GDM1 (cell line): ENCODE measurements at places on chromosomes 11 and 22.

GRCh38 chr11:45806937-45807791, 2.2 kb downstream of the SLC35C1 start:
- DNase-seq: no peak

- DNase-seq: no peak
Measured at GRCh38 chr11:11229647-11230046, 123.4 kb downstream of the CSNK2A3 start.

GRCh38 chr11:27234961-27235360, 128.1 kb downstream of the CCDC34 start:
- no peak for DNase-seq

GRCh38 chr22:50625131-50625567, 2.8 kb downstream of the ARSA start:
- no peak for DNase-seq

- DNase-seq: no peak
Measured at GRCh38 chr22:47196166-47196849, 433.9 kb downstream of the TBC1D22A start.

DNA sequence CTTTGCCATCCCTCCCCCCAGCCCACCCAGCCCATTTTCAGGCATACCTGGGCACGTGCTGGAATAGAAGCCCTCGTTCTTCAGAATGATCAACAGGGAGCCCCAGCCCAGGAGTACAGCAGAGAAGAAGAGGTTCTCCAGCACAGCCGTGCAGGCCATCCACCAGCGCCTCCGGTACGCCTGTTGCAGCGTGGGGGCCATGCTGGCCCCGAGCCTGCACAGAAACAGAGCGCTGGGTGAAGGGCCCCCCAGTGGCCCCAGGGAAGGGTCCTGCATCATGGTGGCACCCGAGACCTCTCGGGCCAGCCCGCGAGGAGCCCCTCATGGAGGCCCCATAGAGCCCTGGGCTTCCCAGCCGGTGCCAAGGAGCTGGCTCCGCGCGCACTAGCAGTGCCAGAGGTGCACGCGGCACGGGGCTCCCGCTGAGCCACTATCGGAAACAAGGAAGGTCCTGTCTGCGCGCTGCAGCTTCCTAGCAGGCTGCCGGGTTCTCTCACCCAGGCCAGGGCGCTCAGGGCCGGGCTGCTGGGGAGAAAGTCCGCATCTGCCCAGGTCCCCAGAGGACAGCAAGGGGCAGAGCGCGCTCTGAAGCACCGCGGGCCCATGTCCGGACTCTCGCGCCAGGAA, 1.5 kb downstream of the SLC43A1 start:
- no peak for DNase-seq

- DNase-seq: no peak
Measured at GRCh38 chr11:71355281-71355680, 92.9 kb downstream of the DHCR7 start.

DNA sequence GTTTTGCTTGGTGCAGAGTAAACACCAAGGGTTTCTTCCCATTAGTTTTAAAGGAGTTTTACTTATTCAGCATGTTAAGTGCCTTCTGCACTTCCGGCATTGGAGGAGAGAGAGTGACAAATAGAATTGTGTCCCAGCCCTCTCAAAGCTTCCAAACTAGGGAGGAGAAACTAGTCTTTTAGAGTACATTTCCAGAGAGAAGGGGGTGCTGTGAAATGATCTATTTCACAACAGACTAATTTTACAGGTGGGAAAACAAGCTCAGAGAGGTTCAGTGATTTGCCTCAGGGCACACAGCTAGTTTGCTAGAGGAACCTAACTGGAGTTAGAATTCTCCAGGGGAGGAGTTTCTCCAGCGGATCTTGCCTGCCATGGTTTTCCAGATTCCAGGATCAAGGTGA, 12.6 kb downstream of the MPST start:
- DNase-seq: no peak

GRCh38 chr11:46296528-46297448, 19.3 kb downstream of the CREB3L1 start:
- no peak for DNase-seq

GRCh38 chr11:116073854-116074837, 569.9 kb upstream of the CADM1 start:
- no peak for DNase-seq

DNA sequence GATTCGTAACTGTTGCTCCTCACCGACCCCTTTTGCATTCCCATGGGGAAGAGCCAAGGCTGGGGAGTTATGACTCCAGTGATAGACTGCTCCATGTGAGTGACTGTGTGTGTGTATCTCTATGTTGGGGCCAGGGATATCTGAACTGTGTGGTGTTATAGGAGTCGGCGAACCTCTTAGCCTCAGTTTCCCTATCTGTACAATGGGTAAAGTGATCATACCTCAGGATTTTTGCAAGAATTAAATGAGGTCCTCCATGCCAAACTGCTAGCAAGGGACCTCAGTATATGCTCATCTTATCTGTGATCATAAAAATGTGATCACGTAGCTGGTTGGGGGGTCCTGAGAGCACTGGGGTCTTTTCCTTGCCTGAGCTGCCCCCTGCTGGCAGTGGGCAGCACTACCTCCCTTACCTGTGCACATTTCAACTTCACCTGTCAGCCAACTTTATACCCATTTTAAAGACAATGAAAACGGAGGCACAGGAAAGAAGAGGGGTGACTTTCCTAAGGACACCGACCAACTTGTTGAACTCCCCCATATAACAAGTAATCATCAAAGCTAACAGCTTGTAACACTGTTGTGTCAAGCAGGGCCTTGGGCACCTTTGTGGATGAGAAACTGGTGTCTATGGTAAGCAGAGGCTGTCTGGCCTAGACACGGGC, 1.4 kb upstream of the DPP3 start:
- DNase-seq: no peak

GRCh38 chr22:24178021-24178431, 3.3 kb upstream of the SUSD2 start:
- DNase-seq: no peak

GRCh38 chr11:135001581-135001980, 589.5 kb upstream of the B3GAT1 start:
- no peak for DNase-seq

DNA sequence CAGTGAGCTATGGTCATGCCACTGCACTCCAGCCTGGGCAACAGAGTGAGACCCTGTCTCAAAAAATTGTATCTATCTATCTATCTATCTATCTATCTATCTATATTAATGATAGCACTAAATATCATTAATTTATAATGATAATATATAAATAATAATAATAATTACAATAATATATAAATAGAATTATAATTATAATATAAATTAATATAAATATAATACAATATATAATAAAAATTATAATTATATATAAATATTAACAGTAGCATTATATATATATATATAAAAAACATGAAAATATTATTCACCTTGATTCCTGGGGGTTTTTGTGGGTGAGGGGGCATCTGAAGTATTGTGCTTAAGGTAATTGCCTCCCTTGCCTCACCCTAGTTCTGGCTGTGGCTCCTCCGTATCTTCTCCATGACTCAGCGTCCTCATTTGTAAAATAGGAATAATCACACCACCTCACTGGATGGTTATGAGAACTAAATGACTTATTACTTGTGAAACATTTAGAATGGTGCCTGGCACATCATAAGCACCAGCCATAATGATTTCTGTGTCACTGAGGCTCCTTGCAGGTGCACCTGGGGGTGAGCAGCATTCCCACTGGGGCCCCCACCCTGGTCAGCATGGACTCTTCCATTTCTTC, 18.8 kb downstream of the RASD2 start:
- no peak for DNase-seq

DNA sequence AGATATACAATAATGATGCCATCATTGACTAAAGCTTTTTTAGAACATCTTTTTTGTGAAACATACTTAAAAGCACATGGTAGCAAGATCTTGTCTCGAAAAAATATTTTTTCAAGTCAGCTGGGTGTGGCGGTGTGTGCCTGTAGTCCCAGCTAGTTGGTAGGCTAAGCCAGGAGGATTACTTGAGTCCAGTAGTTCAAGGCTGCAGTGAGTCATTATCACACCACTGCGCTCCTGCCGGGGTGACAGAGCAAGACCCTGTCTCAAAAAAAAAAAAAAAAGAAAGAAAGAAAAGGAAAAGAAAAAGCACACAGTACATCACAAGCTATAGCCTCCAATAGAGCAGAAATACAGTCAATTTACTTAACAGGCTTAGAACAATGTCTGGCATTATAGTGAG, 37.0 kb downstream of the ENTHD1 start:
- no peak for DNase-seq

- no peak for DNase-seq
Measured at GRCh38 chr11:112581747-112582146, 321.1 kb upstream of the PLET1 start.

DNA sequence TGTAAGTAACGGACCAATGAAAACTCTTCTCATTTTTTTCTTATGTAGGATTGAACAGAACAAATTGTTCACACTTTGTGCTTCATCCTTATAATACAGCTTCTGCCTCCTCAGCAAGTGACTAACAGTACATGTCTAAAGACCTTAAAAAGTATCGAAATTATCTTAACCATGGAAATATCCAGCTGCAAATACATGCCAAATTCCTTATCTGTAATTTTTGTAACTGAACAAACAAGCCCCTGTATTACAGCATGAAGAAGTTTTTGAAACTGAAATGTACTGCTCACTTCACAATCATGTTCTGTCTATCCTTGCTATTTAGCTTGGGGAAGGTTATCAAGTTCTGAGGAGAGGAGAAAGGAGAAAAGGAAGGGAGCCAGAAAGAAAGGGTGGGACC, 20.4 kb downstream of the WT1 start:
- no peak for DNase-seq

DNA sequence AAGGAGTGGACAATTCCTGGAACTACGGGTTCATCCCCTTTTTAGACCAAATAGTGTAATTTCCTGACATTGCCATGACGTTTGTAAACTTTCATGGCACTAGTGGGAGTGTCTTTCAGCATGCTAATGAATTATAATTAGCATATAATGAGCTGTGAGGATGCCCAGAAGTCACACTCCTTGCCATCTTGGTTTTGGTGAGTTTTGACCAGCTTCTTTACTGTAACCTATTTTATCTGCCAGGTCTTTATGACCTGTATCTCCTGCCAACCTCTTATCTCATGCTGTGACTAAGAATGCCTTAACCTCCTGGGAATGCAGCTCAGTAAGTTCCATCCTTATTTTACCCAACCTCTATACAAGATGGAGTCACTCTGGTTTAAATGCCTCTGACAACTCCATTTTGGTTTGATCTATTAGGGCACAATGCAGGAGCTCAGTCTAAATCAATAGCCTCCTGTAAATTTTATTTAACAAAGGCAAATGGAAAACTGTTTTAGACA, 20.7 kb downstream of the OR10A6 start:
- no peak for DNase-seq

- no peak for DNase-seq
Measured at GRCh38 chr11:111379602-111380136, 594 bp upstream of the POU2AF1 start.

DNA sequence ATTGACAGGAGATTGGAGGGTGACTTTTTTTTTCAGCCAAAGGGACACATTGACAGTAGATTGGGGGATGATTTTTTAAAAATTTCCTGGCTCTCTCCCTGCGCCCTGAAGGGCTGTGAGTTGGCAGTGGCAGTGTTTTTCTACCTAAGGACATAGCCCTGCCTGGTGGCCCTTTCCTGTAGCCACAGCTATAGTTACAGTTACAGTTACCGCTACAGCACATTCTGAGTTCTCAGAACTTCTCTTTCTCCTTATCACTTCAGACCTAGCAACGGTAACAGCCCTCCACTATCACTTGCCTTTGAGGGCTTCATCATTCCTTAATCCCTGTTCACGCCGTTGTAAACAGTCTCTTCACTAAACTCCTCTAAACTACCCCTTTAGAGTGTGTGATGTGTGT, 684 bp downstream of the MRGPRX2 start:
- no peak for DNase-seq

DNA sequence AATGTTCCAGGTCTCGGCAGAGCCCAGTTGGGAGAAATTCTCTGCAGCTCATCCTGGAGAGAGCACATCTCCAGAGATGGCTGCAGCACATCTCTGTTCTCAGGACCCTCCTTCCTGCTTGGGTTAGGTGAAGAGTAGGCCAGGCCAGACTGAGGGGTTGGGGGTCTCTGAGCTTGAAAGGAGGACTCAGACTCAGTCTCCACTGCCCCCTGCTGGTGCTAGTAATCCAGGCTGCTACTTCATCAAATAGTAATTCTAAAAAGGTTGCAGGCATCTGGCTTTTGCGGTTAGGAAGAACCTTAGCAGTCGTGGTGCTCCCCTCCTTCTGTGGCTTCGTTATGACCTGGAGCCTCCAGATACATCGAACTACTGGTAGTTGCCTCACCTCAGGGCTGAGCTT, 9.7 kb downstream of the TUB start:
- DNase-seq: no peak

DNA sequence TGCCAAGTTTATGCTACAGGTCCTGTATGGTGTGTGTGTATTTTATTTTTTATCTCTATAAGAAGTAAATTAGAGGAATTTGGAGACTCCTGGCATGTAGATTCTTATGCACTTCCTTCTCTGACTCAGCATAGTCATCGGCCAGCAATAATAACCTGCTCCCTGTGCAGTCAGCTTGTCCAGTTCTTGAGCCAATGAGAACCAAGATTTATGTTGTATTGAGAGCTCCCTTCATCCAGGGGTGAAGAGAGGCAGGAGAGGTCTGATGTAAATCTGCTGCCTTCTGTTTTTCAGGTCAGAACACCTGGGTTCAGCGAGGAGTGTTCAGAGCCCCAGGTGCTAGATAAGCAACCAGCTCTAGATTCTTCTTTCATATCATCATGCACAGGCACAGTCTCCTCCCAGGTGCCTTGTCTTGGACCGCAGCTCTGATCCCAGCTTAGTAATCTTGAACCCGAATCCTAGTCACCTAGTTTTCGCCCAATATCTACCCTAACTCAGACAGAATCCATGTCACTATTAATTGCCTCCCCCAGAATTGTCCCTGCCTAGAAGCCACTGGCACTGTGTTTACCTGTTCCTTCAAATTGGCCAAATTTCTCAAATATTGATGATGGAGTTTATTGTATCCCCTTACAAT, 328.2 kb upstream of the NCAM1 start:
- no peak for DNase-seq

GRCh38 chr11:28763876-28764275, 655.7 kb downstream of the METTL15 start:
- no peak for DNase-seq

GRCh38 chr22:32660292-32660691, 141.2 kb upstream of the TIMP3 start:
- DNase-seq: peak; percentile 51

DNA sequence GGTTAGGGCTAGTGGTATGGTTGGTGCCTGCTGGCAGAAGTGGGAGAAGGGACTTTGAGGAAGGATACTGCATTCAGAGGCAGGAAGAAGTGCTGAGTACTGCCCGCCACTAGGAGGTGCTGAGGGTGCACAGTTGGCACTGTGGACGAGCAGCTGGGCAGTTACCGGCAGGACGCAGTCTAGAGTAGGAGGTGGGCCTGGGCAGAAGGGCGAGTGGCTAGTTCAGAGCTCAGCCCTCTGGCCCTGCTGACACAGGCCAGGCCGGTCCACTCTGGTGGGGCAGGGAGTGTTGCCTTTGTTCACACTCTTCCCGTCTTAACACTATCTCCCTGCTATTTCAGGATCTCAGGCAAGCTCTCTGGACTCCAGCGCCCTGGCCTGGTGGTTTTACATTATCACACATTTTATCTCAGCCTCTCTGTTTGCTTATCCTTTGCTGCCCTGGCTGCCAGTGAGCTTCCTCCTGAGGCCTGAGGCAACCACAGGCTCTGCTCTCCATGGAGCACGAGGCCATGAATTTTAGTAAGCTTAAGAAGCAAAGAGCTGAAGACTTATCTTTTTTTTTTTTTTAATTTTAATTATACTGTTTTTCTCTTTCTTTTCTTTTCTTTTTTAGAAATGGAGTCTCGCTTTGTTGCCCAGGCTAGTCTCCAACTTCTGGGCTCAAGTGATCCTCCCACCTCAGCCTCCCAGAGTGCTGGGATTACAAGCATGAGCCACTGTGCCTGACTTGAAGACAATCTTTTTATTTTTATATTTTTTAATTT, 26.9 kb downstream of the SNAP29 start:
- DNase-seq: peak; percentile 37
